NCI-H146 (cell line): ENCODE measurements at places on chromosomes 12 and 14.

- no peak for DNase-seq
These were observed 73.8 kb downstream of the DDX51 start for GRCh38 chr12:132070298-132070697.

GRCh38 chr12:68532204-68532886 is 78.4 kb upstream of the RAP1B start:
- DNase-seq = no peak

GRCh38 chr14:105005929-105006830 is 14.7 kb downstream of the CDCA4 start:
- no peak for DNase-seq

- no peak for DNase-seq
These were observed 12.9 kb downstream of the NCOR2 start for GRCh38 chr12:124554429-124555029.

- no peak for DNase-seq
These were observed 1.2 kb downstream of the FLRT2 start for GRCh38 chr14:85531141-85531586.

GRCh38 chr12:100857418-100857817 is 62.8 kb downstream of the ANO4 start:
- no peak for DNase-seq

GRCh38 chr12:132427999-132428935 is 61.7 kb upstream of the FBRSL1 start:
- peak; percentile 26 for DNase-seq

- no peak for DNase-seq
These were observed 21.0 kb downstream of the HRK start for GRCh38 chr12:116860263-116860662.

DNA sequence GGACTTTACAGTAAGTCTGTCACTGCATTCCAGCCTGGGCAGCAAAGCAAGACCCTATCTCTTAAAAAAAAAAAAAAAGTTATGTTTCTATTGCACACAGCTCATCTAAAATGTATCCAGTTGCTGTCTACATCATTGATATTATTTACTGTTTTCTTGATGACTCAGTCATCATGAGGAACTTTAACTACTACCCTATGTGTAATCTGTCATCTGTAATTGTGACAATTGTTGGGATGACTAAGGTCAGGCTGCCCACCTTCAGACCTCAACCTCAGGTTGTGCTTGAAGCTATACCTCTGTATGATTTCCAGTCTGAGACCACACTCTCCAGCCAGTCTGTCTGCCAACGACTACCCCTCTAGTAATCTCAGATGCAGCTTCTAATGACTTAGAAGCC is 15.3 kb downstream of the PPP1R13B start:
- DNase-seq = no peak

- no peak for DNase-seq
These were observed 267.1 kb downstream of the LRFN5 start for GRCh38 chr14:41873686-41874317.

DNA sequence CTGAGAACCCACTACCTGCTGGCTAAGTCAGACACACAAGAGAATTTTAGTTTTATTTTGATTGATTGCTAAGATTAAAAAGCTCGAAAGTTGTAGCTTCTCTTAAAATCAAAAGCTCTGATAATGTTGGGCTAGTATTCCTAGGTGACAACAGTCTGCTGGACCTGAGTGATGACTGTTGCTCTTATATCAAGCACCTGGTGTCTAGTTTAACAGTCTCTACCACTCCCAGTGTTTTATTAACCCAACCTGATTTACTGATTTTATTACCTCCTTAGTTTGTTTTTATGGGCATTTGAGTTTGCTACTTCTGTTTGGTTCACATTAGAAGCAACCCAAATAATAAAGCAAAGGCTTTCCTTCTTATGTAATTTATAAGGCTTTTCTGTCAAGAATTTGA is 41.8 kb downstream of the ATP6V1D start:
- no peak for DNase-seq

GRCh38 chr12:104654665-104655609 is 198.2 kb downstream of the CHST11 start:
- no peak for DNase-seq

GRCh38 chr12:51048661-51049251 is 629 bp downstream of the LETMD1 start:
- no peak for DNase-seq

DNA sequence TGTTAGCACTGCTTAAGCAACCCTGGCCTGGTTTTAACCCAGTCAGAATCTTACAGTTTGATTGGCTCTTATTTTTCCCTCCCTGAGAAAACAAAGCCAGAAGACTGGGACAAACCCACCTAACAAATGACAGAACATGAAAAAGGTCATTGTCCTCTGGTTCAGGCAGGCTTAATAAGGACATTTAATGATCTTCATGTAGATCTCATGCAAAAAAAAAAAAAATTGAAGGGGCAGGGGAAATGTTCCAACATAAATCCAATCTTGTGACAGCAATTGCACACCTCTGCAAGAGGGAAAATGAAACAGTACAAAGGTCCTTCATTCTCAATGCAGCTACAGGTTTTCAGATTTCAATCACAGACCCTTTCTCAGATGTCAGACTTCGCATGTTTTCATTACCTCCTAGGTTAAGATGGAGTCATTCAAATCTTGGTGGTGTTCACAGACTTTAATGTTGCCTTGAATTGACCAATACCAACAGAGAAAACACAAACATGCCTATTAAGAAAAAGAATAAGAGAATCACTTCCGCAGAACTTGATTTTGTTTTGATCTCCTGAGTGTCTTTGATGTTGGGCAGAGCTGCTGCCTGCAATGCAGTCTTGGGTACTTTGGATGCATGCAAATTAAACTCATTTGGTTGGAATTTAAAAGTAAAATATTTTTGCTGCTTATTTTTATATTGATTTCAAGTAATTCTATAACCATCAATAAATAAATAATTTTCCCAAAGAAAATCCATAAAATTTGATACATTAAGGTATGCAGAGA is 359.0 kb downstream of the BTG1 start:
- peak; percentile 40 for DNase-seq

GRCh38 chr14:69887740-69888657 is 8.8 kb downstream of the SMOC1 start:
- no peak for DNase-seq

DNA sequence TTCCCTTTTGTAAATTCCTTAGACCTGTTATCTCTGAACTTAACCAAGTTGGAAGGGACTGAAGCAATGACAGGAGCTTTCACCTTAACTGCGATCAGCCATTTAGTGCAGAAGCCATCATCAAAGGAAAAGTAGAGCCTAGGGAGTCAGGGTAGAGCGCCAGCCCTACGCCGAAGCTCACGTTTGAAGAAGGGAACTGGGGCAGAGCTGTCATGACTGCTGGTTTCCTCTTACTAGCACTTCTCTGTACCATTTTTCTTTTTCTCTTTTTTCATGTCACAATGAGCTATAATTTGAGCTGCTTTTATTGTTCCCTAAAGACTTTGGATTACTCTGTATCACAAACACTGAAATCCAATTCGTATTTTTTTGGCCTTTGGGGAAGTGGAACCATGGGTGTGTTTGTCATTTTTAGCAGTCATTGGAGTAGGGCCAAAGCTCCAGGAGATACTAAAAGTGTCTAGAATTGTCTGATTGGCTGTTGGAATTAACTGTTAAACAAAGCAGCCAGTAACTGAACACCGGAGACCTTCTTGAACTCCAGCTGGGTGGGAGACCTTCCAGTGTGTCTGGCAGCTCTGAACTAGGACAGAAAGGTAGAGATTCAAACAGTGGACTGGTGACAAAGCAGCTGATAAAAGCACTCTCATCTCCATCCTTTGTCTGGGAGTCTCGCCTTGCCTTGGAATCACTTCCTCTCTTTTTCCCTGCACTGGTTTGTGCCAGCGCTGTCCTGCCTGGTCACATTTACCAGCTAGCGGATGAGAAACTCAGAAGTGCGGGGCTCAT is 9.1 kb downstream of the MTRFR start:
- no peak for DNase-seq

DNA sequence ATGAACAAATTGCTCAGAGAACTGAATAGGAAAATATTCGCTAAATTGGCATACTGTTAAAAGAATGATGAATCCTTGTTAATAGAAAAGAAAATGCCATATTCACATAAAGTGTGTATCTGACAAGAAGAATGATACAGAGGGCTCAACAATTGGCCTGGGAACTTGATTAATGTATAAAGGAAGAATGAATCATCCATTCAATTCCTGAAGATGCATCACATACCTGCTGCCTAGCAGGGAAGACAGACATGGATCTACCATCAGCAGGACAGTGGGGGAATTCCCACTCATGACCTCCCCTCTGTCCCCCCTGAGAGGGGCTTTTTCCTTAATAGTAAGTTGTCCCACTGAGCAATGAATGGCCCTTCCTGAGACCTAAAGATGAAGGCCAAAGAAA is 13.5 kb downstream of the PTPN21 start:
- no peak for DNase-seq

GRCh38 chr12:2583091-2583497 is 211.7 kb upstream of the FKBP4 start:
- peak; percentile 20 for DNase-seq

GRCh38 chr12:15276088-15276698 is 46.1 kb upstream of the PTPRO start:
- DNase-seq = peak; percentile 54

DNA sequence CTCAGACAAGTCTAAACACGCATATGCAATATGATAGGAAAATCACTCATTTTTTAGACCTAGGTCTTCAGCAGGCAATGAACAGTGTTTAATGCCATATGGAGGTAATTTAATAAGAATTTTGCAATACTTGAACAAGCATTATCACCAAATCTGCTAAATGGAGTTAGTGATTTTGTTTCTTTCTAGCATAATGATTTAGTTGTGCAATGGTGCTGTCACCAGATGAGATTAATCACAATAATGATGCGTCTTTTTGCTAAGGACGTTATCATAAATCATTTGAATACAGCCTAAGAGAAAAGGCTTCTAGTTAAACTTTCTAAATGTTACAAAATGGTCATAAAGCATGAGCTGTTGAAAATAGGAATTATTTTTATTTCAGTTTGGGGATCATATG is 170.0 kb upstream of the SLC16A7 start:
- DNase-seq = no peak

DNA sequence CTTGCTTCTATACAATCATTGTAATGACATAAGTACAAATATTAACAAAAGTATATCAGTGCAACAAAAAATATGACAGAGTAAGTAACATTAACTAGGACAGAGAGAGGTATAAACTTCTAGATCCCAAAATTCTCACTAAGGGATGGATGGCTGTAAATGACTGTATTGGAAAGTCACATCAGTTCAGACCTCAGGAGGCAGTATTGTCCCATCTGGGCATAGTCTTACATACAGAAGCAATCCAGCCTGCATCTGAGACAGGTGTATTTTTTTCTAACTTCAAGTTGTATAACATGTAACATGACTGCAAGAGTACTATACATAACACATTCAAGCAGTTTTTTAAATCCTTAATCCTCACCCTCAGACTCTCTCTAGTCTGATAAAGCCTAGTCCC is 99.0 kb downstream of the GARIN6 start:
- DNase-seq = no peak

- DNase-seq = no peak
These were observed 69.9 kb downstream of the SLC16A7 start for GRCh38 chr12:59665701-59666100.
